ENCODE measurements at places on chromosomes 16 and 17.

GRCh38 chr16:79677799-79678530, 77.4 kb upstream of the MAF start:
- no peak for DNase-seq

DNA sequence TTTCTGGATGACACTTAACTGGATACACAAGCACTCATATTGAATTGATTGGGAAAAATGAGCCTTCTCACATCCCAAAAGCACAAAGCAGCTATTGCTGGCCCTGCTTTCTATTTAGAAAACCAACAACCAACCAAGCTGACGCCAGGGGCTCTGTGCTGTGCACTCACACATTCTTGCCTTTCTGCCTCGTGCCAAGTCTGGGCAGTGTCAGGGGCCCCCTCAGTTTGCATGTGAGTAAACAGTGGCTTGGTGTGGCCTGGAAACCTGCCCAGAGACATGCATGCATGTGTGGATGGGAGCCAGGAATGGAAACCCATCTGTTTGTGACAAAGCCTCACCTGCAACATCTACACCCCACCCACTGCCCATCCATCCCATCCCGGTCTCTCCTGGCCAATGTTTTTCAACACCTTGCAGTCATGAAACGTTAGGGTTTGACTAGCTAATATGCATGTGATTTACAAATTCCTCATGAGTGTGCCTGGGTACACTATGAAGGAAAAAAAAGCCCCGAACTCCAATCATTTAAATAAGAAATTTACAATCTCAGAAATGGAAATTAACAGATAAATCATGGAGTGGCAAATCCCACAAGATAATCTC, 20.4 kb downstream of the MIEF2 start:
- DNase-seq, result no peak

- DNase-seq, result no peak
Observed at GRCh38 chr16:78597809-78598570, 498.5 kb downstream of the WWOX start.

DNA sequence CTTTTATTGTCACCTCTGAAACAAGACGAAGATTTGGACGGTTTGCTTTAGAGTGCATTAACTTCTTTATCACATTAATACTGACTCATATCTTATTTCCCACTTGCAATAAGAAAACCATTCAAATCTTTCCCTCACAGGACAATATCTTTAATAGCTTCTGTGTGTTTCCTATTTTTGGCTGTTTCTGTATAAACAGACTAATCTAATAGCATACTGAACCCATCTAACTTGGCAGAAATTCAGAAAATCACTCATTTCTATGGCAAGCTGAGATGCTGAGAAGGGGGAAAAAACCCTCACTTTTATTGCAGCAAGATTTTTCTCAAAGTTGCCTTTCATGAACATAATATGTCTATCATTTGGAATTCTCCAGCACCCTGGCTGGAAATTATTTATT, 524.9 kb downstream of the WWOX start:
- DNase-seq, result no peak

- DNase-seq, result no peak
Observed at GRCh38 chr17:38724337-38724988, 5.7 kb upstream of the CISD3 start.

DNA sequence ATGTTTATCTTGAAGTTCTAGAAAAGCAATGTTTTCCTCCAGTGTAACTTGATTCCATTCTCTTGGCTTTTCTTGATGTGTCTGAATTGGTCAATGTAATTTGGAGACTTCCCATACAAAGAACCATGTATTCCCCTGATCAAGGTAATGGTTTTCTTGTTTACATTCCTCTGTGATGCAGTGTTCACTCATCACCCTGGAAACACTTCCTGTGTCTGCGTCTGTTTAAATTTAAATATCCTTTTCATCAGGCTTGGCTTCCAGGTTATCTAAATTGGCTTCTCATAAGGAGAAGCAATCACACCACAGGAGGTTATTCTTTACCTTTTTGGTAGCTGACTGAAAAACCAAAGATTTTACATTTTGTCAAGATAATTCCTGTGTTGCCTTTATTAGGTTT, 237.3 kb upstream of the WSCD1 start:
- no peak for DNase-seq

GRCh38 chr17:65328567-65328966, 191.4 kb downstream of the RGS9 start:
- DNase-seq, result no peak

- DNase-seq, result no peak
Observed at GRCh38 chr16:86272744-86273143, 237.6 kb upstream of the FOXF1 start.

- DNase-seq, result no peak
Observed at GRCh38 chr17:2262135-2262587, 41.4 kb downstream of the SMG6 start.

Data from GDM1 (cell line).